ENCODE measurements at places on chromosomes 1 and 21. TPM values are rescaled to one million over a fixed set of nuclear protein-coding genes. Genes with fewer than 3 reads are reported as not detected.

- no peak for DNase-seq
Observed at GRCh38 chr1:178565586-178565985, 52.7 kb downstream of the TEX35 start.

GRCh38 chr1:56056438-56057287 lies 522.7 kb downstream of the PLPP3 start:
- DNase-seq = no peak

DNA sequence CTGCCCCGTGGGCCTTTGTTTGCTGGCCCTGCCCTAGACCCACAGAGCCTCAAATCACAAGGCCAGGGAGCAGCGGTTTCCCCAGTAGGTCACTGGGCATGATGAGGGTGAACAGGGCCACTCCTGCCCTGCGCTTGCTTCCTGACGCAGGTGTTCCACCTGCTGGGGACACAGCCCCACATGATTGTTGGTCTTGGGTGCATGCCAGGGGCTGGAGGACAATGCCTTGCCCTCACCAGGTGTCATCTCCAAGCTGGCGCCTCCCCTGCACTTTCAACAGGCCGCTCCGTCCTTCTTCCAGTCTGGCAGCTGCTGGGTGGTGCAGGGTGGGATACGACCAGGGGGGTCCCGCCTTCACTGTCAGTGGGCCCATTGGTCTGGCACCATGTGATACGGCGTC lies 24.3 kb downstream of the IL10RB start:
- no peak for DNase-seq

DNA sequence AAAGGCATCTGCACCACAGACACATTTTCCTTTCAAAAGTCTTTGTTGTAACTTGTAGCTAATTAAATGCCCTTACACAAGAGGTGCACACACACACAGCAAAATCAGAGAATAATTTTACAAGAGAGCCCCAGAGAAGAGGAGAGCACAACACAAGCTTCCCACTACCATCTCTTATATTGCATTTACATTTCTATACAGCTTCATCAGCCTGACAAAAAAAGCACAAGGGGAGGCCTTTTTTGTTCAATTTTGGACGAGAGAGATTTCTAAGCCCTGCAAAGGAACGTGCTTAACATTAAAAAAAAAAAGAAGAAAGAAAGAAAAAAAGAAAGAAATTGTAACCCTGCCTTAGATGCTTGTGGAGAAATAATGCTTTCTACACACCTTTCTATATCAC lies 17.1 kb upstream of the ESRRG start:
- no peak for DNase-seq

DNA sequence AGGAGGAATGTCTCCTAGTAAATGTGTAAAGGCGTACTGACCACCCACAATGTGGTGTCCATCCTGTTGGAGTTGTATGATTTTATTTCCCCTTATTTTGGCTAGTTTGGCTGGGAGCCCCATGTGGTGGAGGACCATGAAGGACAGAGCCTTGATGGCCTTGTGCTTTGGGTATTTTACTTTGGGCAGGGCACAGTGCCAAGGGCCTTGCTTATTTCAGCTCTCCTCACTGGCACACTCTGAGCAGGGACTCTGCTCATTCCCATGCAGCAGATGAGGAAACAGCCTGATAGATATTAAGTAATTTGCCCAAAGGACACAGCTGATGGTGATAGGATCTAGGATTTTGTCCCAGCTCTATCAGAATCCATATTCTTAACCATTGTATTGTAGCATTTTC lies 50.2 kb downstream of the SMYD2 start:
- no peak for DNase-seq

GRCh38 chr1:182658055-182658454 lies 26.3 kb downstream of the RGS8 start:
- no peak for DNase-seq

GRCh38 chr1:91894036-91894761 lies 8.2 kb upstream of the TGFBR3 start:
- no peak for DNase-seq

DNA sequence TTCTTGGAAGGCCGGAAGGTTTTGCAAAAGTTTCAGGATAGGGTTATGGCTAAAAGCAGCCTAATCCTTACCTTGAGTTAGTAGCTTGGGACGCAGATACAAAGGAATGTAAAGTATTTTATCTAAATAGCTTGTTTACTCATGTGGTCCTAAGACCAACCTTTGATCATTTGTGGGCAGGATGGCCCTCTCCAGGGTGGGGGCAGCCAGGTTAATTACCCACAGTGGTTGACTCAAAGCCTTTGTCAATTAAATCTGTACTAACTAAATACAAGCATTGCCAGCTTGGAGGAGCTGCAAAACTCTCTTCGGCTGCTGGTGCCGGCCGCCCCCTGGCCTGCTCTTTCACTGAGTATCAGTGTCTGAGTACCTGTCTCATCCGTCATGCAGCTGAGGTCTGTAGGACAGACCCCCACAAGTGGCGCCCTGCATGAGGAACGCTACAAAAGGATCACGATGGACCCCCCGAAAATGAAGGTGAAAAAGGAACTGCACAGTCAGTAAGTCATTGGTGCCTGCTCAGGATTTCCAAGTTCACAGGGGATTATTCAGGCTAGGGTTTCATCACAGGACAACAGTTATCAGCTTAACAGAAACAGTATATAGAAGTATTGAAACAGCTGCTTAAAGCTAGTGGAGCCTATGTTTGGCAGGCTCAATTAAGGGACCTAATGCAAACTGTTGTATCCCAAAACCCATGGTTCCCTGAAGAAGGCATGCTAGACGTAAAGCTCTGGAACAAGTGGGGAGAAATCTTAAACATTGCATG lies 212.5 kb upstream of the MAP1LC3C start:
- no peak for DNase-seq

GRCh38 chr1:4599951-4600481 lies 54.4 kb upstream of the AJAP1 start:
- DNase-seq = no peak

DNA sequence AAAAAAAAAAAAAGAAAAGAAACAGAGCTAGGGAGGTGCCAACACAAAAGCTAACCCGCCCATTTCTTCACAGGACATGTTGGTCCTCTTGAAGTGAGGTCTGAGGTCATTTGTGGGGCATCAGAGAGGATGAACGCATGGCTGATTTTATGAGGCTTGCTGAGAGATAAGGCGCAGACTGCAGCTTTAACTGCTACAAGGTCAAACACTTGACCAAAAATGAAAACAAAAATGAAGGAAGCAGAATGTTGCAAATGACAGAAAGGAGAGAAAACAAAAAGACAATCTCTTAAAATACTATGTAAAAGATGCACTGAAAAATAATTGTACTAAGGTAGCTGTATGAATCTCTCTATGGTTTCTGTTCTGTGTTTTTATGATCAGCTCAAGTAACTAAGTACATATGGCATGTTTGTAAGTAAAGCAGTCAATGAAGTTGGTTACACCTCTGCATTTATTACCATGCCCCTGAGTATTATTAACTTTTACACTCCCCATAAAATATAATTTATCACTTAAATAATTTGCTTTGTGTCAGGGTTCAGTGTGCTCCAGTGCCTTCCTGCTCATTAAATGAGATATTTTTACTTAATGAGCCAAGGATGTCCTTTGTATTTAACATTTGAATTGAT lies 249.1 kb upstream of the NR5A2 start:
- no peak for DNase-seq

GRCh38 chr1:17335821-17336710 lies 28.1 kb downstream of the PADI4 start:
- DNase-seq = peak; percentile 80

GRCh38 chr21:20187028-20187427 lies 811.2 kb upstream of the NCAM2 start:
- no peak for DNase-seq

DNA sequence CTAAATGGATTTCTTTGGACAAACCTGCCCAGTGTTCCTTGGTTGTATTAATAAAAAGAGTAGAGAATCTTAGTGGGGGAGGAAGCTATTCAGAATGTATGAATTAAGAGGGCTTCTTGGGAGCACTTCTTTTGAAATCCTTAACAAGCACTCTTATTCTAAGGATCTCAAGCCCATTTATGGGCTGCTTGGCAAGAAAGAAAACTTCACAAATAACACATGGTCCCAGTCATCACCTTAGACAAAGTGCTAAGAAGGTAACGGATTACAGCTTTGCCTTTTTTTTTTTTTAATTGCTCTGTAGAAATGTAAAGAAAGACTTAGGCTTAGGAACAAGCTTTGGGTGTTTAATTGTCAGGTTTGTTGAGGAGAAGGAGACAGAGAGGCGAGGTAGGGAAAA lies 76.6 kb upstream of the IPO9 start:
- no peak for DNase-seq

- DNase-seq = no peak
Observed at GRCh38 chr1:242197907-242198820, 199.3 kb upstream of the MAP1LC3C start.

DNA sequence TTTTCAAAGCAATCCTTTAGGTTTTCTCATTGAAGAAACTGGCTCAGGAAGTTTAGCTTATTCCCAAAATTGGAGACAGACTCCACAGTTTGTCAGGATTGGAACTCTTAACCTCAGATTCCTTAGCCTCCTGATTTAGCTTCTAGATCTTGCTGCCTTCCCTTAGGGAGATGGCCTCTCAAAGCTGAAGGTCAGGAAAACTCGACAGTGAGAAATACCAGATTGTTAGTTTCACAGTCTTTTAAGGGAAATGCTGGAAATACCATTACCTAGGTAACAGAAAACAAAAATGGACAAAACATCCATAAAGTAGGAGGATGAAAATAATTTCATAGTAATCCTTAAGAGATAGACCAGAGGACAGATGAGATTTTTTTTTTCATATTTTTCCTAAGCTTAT lies 7.8 kb downstream of the RASAL2 start:
- DNase-seq = no peak

- no peak for DNase-seq
Observed at GRCh38 chr1:5620997-5621396, 371.2 kb downstream of the NPHP4 start.

GRCh38 chr1:89381618-89382017 lies 17.8 kb downstream of the GBP6 start:
- DNase-seq = no peak

GRCh38 chr1:68528243-68528642 lies 31.4 kb upstream of the DEPDC1 start:
- no peak for DNase-seq

DNA sequence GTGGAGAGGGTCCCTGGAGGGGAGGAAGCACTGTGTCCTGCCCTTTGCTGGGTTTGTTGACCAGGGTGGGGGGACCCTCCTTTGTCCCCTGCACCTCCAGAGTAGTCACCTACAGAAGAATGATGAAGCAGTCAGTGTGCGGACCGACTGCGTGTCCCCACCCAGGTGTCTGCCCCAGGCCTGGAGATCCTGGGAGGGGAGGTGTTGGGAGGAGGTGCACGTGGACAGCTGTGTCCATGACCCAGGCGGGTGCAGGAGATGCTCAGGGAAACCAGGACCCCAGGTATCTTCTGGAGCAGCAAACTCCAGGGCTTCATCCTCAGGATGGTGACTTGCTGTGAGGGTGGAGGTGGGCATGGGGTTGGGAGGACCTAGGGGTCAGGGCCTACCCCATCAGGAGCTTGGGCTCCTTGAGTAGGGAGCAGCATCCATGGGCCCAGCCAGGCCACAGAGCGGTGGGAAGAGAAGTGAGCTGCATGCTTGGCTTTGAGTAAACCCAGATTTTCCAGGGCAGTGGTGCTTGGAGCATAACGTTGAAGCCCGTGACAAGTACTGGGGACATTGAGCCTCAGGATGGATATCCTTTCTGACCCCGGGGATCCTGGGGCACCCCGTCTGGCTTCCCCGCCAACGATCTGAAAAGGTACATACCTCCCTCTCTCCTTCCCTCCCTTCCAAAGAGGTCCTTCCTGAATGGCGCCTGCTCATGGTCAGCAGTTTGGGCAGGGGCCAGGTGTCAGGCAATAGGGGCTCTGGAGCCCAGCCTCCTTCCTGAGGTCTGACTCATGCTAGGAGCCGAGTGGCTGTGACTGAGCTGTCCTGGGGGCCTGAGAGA lies 13.7 kb downstream of the ACTRT2 start:
- DNase-seq = peak; percentile 57

- no peak for DNase-seq
Observed at GRCh38 chr1:25053576-25054250, 123.6 kb upstream of the RUNX3 start.

- DNase-seq = no peak
Observed at GRCh38 chr1:119046785-119047438, 58.8 kb upstream of the TBX15 start.

DNA sequence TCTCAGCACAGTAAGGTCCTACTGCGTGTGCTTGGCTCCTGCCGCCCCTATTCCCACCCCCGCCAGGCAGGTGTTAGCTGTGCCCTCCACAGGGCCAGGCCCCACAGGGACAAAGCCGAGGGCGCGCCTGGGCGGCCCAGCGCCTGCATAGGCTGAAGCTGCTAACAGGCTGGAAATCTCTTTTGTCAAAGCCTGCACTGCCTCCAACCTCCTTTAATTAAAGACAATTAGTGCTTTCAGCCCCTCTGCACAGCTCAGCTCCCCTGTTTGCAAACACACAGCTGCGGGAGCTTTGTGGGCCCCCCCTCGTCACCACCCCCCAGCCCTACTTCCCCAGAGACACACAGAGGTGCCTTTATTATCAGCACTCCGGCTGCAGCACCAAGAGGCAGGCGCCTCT lies 95.9 kb downstream of the EPHB2 start:
- no peak for DNase-seq

DNA sequence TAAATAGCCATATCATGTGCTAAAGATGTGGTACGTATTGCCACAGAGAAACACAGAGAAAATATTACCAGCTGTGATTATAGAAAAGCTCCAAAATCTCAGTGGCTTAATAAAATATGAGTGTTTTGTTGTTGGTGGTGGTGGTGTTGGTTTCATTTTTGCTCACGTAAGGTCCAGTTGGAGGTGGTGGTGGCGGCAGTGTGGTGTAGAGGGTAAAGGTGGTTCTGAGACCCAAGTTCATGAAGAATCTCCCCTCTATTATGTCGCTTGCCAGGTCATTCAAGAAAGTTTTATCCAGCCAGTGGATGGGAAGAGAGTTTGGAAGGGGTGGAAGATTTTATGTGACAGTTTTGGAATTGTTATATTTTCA lies 217.6 kb upstream of the SAMSN1 start:
- no peak for DNase-seq

GRCh38 chr21:21714426-21714825 lies 716.2 kb downstream of the NCAM2 start:
- DNase-seq = no peak

Gene CLEC20A
- total RNA-seq = not detected

Gene TMPRSS2
- total RNA-seq = not detected

Gene UBXN10
- 1.9 TPM for total RNA-seq

Gene PRKAA2
- 77.9 TPM for total RNA-seq

Gene PLA2G2F
- not detected for total RNA-seq

Gene HCRTR1
- 0.49 TPM for total RNA-seq

Gene ARMH1
- total RNA-seq = 0.78 TPM

Gene KDM1A
- total RNA-seq = 31.7 TPM

Gene ADORA1
- 19.0 TPM for total RNA-seq

Gene PRRX1
- 46.3 TPM for total RNA-seq
